COLO829 (cell line): ENCODE measurements at places on chromosomes 3 and 15.
A peak's percentile ranks its signal among the peaks of the same experiment; 100 is the strongest.

GRCh38 chr15:69542028-69542427 lies 89.4 kb downstream of the RPLP1 start:
- no peak for DNase-seq

DNA sequence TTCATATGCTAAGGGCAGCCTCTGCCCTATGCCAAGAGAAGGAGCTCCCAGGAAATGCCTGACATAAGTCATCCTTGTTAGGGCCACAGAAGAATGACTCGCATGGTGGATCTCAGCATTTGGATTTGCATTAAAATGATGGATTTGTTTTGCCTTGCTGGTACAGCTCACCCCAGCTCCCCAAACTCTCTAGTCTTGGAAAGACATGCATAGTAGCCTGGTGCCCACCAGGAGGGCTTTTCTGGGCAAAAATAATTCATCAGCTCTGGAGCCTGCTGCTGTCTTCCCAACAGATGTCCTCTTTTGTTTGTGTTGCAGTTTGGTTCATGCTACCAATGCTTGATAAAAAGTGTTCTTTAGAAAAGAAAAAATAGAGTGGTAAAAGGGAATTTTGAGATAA lies 833.0 kb downstream of the AGBL1 start:
- DNase-seq: no peak

GRCh38 chr3:13040361-13041074 lies 32.7 kb downstream of the IQSEC1 start:
- peak; percentile 4 for DNase-seq

- DNase-seq: no peak
These were observed 773.1 kb downstream of the AGBL1 start for GRCh38 chr15:86852741-86853140.

GRCh38 chr3:5690904-5691532 lies 503.5 kb downstream of the EDEM1 start:
- no peak for DNase-seq

GRCh38 chr3:123781571-123782275 lies 102.4 kb downstream of the MYLK start:
- no peak for DNase-seq
